ENCODE measurements at places on chromosomes 16 and 17. TPM values are rescaled to one million over a fixed set of nuclear protein-coding genes. Genes with fewer than 3 reads are reported as not detected.

GRCh38 chr17:5234645-5235576 is at the start of gene SCIMP:
Gene SCIMP (minus strand): TSS chr17:5234860. CDS start chr17:5234755, 105 bp downstream.
- DNase-seq = no peak

GRCh38 chr16:85750827-85751697 is at the start of gene C16orf74:
Gene C16orf74 (minus strand): TSS chr16:85751096. CDS start chr16:85735217, 15,879 bp downstream.
- DNase-seq = no peak

GRCh38 chr17:14374268-14374667 is 73.4 kb downstream of the HS3ST3B1 start:
- DNase-seq = no peak

DNA sequence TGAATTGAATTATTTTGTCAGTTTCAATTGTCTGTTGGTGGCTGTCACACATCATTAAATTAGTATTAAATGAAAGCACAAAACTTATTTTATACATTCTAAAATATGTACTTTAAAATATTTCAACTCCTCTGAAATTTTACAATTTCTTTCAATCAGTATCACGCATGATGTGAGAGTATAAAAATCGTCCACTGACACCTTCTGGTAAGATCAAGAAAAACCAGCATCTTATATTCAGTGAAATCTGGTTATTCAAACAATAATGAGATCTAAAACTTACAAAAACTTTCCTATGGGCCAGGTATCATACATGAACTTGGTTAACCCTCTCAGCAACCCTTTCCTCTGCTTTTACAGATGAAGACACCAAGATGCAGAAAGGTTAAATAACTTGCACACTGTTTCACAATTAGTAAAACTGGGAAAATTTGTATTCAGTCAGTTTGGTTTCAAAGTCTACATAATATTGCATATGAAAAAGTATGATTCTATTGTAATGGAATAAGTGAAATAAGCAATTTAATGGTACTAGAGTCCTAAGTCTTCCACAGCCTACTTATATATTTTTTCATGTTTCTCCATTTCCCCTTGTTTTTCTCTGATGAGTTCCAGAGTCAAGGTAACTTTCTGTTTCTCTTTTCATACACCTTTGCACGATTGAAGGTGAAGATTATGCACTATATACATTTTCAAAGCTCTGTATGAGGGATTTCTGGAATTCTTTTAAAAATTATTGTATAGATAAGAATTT is 58.7 kb downstream of the EFCAB5 start:
- no peak for DNase-seq

Gene GPRC5C
- total RNA-seq = 46.5 TPM

Gene CAPNS2
- not detected for total RNA-seq

Gene G6PC1
- not detected for total RNA-seq

Gene ABCC11
- total RNA-seq = not detected

All from SJSA1 (cell line).